ENCODE measurements at places on chromosomes 11 and 22.
A peak's percentile ranks its signal among the peaks of the same experiment; 100 is the strongest.

DNA sequence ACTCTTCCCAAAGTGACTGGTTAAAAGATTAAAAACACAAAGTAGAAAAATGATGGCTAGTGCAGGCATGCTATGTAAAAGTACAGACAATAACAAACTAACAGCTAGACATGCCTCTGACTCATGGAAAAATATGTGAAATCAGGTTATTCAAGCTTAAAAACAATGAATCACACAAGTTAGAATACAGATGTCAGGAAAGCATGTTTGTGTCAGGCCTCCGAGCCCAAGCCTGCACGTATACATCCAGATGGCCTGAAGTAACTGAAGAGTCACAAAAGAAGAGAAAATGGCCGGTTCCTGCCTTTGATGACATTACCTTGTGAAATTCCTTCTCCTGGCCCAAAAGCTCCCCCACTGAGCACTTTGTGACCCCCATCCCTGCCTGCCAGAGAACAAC is 110.1 kb downstream of the NOX4 start:
- peak; percentile 81 for DNase-seq

- DNase-seq, result no peak
Observed at GRCh38 chr11:97201743-97202612, 812.2 kb downstream of the JRKL start.

DNA sequence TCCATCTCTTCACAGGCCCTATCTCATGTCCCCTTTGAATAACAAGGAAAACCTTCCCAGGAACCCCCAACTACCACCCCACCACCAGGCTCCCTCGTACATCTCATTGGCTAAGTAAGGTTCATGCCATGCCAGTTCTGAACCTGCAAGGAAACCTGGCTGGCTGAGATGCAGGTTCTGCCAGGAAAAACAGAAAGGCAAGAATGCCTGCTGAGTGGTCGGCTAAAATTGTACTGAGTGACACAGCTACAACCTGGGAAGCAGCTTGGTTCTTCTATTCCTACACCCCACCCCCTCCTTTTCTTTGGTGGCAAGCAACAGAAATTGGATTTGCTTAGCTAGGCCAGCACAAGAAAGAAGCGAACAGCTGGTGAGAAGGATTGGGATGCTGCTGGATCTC is 36.1 kb upstream of the TSPAN18 start:
- DNase-seq, result no peak

DNA sequence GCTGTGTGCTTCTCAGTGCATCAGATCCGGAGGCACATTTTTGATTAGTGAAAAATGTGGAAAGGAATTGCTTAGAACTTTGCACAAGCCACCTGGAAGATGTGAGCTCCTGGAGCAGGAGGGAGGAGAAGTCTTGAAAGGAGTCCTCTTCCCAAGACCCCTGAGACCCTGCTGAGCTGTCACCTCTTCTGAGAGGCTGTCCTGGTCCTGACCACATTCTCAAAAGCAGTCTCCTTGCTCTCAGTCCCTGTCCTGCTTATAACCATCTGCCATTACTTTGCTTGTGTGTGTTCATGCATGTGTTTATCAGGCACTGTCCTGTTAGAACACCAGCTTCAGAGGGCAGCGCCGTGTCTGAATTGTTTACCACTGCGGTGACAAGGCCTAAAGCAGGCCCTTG is 86.5 kb downstream of the BCR start:
- no peak for DNase-seq

GRCh38 chr11:71070490-71071453 is 181.6 kb downstream of the SHANK2 start:
- no peak for DNase-seq

GRCh38 chr11:119446434-119446833 is 23.5 kb upstream of the THY1 start:
- DNase-seq, result no peak

- DNase-seq, result no peak
Observed at GRCh38 chr11:85589373-85589772, 37.8 kb downstream of the DLG2 start.

- DNase-seq, result no peak
Observed at GRCh38 chr22:23402275-23403151, 177.6 kb downstream of the IGLL1 start.

GRCh38 chr11:86101941-86102407 is 33.1 kb upstream of the PICALM start:
- DNase-seq, result no peak

DNA sequence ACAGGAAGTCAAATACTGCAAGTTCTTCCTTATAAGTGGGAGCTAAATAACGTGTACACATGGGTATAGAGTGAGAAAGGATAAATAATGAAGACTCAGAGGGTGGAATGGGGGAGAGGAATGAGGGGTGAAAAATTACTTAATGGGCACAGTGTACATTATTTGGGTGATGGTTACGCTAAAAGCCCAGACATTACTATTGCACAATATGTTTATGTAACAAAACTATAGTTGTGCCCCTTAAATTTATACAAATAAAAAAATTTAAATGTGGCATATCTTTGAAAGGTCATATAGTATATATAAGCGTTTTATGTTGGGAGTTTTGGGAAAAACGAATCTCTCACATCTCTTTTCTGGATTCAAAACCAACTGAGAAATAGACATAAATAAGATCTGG is 96.1 kb downstream of the KIF18A start:
- no peak for DNase-seq

DNA sequence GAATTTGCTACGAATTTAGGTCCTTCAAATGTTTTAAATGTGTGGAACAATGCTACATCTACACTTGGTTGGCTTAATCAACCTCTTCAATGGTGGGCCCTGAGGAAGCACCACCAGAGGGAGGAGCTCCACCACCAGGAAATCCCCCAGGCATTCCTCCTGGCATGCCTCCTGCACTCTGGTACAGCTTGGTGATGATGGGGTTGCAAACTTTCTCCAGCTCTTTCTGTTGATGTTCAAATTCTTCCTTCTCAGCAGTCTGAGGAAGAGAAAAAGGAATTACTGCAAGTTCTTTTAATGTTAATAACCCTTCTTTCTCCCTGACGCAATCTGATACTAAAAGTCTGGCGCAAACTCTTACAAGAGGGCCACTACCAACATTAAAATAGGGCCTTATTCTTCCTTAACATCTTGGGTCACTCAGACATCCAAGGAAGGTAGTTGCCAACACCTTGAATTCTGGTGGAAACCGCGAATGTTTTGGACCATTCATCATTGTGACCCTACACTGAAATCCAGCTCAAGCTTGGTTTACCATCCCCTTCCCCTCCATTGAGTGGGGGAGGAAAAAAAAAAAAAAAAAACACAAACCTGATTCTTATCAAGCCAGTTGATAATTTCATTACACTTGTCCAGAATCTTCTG is 4.2 kb downstream of the HSPA8 start:
- DNase-seq, result no peak

GRCh38 chr11:122097419-122098001 is 18.5 kb downstream of the BLID start:
- no peak for DNase-seq

DNA sequence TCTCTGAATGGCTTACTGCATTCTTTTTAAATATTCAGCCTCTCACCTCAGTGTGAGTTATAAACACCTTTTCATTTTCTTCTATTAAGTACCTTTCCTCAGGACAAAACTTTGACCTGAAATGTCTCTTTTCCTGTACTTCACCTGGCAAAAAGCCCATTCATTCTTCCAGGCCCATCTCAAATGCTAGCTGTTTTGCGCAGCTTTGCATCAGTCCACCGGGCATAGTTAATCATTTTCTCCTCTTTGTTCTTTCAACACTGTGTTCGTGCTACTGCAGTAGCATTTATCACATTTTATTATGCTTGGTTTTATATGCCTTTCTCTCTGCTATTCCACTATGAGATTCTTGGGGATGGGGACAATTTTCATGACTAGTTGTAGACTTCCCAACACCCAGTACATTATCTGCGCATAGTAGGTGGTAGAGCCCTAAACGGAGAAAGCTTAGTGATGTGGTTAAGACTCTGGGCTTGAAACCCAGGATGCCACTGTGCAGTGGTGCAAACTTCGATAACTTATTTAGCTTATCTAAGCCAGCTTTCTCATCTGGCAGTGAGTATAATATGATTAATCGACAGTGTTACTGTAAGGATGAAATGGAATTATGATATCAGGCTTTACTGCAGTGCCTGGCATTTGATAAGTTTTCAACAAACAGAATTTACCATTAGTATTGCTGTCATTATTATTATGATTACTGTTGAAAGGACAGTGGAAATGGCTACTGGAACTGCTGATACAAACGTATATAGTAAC is 695.7 kb downstream of the NELL1 start:
- no peak for DNase-seq

DNA sequence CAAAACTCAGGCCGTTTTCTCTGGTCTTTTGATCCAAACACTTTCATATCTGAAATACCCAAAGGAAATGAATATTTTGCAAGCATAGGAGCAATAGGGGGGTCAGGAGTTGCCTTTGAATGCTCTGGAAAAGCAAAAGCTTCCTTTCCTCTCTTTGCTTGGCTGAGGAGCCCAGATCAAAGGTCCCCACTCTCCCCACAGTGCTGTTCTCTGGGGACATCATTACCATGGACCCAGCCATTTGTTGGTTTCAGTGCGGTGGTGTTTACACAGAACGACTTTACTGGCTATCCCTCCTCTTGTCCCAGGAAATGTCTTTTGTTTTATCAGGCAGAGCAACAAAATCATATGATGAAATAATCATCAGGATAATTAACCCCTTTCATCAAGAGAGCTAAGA is 1089.1 kb downstream of the TBC1D22A start:
- no peak for DNase-seq

DNA sequence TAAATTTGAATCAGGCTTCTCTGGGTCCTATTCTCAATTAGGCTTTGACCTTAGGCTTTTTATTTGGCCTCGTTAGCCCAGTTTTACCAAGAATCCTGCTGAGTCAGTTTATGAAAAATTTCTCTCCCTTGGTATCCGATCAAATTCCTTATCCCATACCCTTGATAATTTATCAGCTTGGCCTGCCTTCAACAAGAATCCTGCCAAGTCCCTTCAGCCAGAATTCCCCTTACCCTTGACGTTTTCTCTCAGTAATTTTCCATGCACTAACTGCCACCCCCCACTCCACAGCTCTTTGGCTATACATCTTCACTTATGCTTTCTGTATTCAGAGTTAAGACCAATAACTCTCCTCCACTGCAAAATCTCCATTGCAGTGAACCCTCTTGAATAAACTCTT is 811.0 kb upstream of the CCDC90B start:
- no peak for DNase-seq

GRCh38 chr11:41306431-41306830 is 153.0 kb downstream of the LRRC4C start:
- no peak for DNase-seq

DNA sequence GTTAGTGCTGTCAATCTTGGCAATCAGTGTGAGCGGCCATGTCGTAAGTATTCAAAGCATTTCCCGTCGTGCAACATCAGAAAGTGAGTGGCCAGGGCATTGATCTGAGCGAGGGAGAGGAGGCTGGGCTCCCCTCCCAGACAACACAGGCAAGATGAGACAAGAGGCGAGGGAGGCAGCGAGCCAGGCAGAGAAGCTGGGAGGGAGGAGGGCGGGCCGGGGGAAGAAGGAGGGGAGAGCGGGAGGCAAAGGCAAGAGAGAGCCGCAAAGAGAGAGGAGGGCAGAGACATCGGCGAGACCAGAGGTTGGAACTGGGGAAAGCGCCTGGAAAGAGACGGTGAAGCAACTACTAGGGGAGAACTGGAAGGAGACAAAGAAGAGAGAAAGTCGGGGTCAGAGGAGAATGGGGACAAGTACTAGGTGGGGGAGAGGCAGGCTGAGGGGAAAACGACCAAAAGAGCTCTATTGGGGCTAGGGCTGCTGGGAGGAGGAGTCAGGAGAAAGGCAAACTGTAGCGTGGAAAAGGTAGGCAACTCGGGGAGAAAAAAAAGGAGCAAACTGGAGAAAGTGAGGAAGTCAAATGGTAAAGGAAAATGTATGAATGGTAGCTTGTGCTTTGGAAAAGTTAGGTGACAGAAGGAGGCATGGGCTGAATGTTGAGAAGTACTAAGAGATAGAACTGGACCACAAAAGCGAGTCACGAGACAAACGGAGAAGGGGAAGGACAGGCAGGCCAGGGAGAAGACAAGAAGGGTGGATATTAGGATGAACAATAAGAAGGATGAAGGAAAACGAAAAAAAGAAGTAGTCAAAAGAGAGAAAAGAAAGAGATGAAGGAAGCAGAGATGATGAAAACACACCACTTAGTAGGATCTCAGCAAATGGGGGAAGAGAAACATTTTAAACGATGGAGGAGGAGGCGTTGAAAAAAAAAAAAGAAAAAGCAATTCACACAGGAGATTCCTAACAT is 130.5 kb upstream of the C11orf58 start:
- DNase-seq, result no peak

GRCh38 chr22:36948273-36949225 is 35.1 kb downstream of the CSF2RB start:
- DNase-seq, result no peak

DNA sequence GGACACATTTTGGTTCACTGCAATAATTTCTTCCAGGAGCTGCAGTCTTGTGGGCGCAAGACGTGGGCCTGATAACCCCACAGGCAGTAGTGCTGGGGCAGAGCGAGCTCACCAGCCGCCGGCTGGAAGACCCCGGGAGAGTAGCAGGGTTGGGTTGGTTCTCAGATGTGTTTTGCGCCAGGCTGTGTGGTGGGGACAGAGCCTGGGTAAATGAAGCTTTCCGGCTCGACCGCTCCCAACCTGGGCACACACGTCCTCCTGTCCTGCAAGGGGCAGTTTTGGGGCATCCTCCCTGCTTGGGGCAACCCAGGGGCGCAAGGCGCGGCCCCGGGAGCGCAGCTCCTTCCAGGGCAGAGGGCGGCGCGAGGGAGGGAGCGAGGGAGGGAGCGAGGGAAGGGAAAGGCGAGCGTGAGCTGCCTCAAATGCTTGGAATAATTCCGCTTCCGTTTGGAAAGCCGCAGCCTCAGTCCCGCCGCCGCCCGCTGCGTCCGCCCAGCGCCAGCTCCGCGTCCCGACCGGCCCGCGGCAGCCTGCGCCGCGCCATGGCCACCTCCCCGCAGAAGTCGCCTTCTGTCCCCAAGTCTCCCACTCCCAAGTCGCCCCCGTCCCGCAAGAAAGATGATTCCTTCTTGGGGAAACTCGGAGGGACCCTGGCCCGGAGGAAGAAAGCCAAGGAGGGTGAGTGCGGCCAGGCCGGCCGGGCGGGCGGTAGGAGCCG is at the start of gene PARVA:
Gene PARVA, plus strand, starts transcription at position 466 of the 718 bp plus-strand sequence. Its CDS starts 77 bp downstream, at position 543.
- DNase-seq, result peak; percentile 35

- DNase-seq, result no peak
Observed at GRCh38 chr11:86162239-86162638, 82.3 kb upstream of the EED start.

GRCh38 chr11:122656631-122657101 is 1.1 kb downstream of the UBASH3B start:
- no peak for DNase-seq

- no peak for DNase-seq
Observed at GRCh38 chr22:17890892-17891291, 116.6 kb upstream of the BID start.

GRCh38 chr11:116643521-116643920 is 129.3 kb downstream of the BUD13 start:
- no peak for DNase-seq

GRCh38 chr11:133907216-133907615 is 49.6 kb downstream of the IGSF9B start:
- DNase-seq, result no peak

GRCh38 chr11:65945941-65946558 is 770 bp downstream of the TSGA10IP start:
- no peak for DNase-seq

GRCh38 chr22:36252754-36253522 is at the start of gene APOL1:
TSS of gene APOL1 (plus strand) at chr22:36253133. CDS start at chr22:36254956, 1,823 bp downstream.
- DNase-seq, result no peak

All from SW 1271 (cell line).